ENCODE measurements at places on chromosomes 1 and 21.

DNA sequence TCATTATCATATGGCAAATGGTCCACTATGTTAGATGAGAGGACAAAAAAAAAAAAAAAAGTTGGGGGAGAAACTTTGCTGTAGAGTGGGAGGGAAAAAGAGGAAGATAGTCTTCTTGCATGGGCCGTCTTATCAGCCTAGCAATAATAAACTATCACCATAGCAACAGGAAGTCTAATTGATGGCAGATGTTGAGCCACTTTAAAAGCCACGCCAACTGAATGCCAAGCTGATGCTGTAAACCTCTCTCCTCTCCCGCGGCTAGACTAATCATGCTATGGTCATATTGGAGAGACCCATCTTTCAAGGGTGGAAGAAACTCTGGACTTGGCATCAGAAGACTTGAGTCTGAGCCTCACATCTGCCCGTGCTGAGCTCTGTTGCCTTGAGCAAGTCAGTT, 122.2 kb upstream of the HOOK1 start:
- DNase-seq, result peak; percentile 59

GRCh38 chr1:15963363-15963967, 12.4 kb downstream of the ZBTB17 start:
- DNase-seq, result no peak

DNA sequence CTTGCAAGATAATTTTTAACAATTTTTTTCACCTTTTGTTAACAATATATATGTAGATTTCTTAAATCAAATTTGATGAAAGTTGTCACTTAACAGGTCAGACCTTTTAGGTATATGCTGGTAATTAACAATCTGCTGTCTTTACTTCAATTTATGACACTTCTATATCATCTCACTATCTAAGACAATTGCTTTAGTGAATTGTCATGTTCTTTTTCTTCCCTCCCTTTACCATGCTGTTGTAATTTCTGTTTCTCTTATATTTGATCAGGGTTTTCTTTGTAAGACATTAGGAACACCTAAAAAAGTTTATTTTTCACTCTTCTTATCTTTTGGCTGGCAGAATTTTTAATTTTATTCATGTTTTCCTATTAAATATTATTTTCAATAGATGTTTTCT, 2.0 kb downstream of the IFI16 start:
- DNase-seq, result no peak

DNA sequence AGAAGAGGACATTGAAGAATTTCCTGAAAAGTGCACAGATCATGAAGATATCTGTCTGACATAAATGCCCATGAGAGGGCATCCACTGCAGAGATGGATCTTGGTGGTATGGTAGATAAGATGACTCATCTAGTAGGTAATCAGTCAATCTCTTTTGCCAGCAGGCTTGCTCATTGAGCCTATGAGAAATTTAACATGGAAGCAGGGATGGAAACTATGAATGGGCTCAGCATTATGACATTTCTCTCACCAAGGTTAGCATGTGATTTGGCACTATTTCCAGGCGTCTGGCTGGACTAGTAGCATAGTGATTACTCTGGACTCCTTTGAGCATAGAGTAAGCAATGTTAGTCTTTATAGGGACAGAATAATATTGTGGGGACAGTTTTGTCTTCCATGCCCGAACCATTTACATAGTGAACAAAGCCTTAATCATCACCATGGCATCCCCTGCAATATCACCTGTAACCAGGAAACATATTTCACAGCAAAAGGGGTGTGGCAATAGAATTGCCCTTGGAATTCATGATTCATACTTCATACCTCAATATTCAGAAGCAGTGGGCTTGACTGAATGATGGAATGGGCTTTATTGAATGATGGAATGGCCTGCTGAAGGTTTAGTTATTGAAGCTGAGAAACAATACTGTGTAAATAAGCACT, 7.3 kb downstream of the OR2C3 start:
- DNase-seq, result no peak

Measured in inflammatory macrophage treated with lipopolysaccharide for 1 hour (primary cell).